ENCODE measurements at places on chromosomes 2 and 18.

DNA sequence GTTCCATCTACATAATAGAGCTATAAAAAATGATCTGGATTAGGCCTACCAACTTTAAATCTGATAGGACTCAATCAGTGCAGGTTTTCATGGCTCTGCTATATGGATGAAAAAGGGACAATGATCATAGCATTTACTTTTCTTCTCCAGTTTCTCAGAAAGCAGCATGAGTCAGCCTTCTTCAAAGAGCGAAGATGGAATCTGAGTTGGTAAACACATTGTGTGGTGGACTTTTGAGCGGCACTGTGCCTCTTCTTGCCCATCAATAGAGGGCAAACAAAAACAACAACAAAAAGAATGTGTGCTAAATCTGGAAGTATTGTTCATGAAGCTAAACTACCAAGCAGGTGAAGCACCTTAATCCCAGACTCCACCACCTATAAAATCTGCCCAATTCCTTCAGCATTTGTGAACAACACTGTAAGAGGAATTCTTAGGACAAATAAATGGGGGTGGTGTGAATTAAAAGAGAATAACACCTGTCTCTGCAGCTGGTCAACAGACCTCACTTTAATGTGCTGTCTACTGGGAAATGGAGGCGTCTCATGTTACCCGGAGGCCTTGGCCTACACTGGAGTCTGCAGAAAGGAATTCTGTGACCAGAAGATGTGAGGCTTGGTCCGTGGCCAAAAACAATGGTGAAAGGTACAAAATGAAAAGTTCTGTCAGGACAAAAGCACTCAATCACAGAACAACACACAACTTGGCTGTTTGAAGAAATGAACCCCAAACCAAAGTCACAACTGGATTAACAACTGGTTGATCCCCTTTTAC lies 609.0 kb downstream of the IRS1 start:
- no peak for DNase-seq

- no peak for DNase-seq
Observed at GRCh38 chr2:238868616-238869292, 20.9 kb downstream of the TWIST2 start.

GRCh38 chr2:161076936-161077335 lies 83.3 kb upstream of the TANK start:
- no peak for DNase-seq

- DNase-seq, result no peak
Observed at GRCh38 chr18:50558157-50558556, 1.7 kb upstream of the MAPK4 start.

- DNase-seq, result peak; percentile 59
Observed at GRCh38 chr2:15939854-15940660, at the start of gene MYCN. Gene MYCN (plus strand): TSS chr2:15940550. CDS start chr2:15942065, 1,515 bp downstream.

GRCh38 chr2:128754246-128754724 lies 435.6 kb upstream of the HS6ST1 start:
- DNase-seq, result no peak

DNA sequence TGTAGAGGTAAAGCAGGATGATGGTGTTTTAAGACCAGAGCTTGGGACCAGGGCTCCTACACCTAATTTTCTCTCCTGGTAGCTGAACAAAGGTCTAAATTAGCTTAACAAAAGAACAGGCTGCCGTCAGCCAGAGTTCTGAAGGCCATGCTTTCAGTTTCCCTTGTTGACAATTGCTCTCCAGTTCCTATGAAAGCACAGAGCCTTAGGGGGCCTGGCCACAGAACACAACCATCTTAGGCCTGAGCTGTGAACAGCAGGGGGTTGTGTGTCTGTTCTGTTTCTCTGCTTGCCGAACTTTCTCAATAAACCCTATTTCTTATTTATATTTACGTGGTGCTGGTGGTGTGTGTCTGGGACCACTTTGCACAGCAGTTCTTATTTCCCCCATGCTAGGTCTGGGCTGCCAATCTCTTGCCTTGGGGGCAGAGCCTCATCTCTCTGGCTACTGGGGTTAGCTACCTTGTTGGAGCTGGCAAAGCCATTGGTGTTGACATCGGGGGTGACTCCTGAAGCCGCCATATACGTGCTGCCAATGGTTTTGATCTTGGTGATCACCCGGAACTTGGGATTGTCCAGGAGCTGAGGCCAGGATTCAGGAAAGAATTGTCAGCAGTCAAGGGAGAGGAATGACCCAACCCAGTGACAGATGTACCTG lies 29.0 kb downstream of the CENPO start:
- DNase-seq, result no peak

GRCh38 chr2:17729880-17730279 lies 23.7 kb downstream of the SMC6 start:
- DNase-seq, result no peak
